Liver (tissue), 10 donors: ENCODE measurements at places on chromosomes 16 and 17.

DNA sequence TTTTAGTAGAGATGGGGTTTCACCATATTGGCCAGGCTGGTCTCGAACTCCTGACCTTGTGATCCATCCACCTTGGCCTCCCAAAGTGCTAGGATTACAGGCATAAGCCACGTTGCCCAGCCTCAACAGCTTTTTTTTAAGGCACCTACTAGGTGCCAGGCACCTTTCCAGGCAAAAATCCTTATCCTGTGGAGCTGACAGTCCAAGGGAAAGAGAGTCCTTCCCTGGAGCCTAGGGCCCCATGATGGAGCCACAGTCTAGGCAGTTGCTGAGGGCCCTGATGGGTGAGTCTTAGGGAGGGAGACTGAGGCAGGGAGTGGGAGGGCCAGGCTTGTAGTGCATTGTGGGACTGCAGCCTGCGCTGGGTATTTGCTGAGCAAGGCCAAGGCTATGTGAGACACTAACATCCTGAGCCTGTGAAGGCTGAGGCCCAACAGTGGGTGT lies 79.6 kb upstream of the TOB1 start:
- DNase-seq = no peak

- no peak for DNase-seq
These were observed 14.9 kb downstream of the SEC14L5 start for GRCh38 chr16:4972938-4973587.

- no peak for DNase-seq
These were observed 6.2 kb upstream of the SLC16A13 start for GRCh38 chr17:7029659-7030058.

- DNase-seq = peak; percentile 45
These were observed 831 bp downstream of the RPL13 start for GRCh38 chr16:89561142-89561883.

DNA sequence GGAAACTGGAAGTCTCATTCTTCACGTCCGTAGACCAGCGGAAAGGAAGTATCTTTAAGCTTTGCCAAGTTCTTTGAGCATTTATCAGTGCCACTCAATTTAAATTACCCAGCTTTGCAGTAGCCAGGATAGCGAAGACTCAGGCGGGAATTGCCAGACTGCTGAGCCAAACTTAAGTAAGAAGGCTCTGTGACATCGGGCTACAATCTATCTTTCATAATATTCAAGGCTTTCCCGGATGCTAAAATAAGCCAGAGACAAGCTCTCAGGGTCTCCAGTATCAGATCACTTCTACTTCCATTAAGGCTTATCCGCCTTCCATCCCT lies 436 bp upstream of the BRIP1 start:
- no peak for DNase-seq

DNA sequence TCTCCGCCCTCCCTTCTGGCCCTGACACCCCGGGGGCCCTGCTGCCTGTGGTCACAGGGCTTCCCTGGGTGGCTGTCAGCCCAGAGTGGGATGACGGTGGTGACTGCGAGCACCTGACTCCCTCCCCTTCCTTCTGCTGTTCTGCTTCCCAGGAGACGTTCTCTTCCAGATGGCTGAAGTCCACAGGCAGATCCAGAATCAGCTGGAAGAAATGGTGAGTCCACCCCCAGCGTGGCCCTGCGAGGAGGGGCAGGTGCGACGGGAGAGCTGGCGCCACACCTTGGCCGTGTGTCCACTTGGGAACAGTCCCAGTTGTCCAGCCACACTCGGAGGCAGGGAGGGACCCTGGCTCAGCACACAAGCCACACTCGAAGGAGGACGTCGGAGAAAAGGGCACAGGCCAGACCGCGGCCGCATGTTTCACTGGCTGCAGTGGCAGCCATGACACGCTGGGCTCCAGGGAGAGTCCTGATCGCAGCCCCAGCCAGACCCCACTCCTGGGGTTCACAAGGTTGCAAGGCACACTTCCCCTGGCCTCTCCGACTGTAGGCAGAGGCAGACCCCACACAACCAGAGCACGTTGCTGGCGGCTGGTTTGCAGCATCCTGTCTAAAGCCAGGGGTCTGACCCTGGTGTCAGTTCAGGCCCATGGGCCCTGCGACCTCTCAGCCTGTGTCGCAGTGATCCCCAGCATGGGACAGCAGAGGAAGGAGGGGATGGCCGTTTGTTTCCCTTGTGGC lies 49.9 kb downstream of the BAIAP2 start:
- no peak for DNase-seq

GRCh38 chr17:31431098-31431851 lies 39.8 kb downstream of the RAB11FIP4 start:
- no peak for DNase-seq

- peak; percentile 44 for DNase-seq
These were observed 77.5 kb upstream of the N4BP1 start for GRCh38 chr16:48687421-48688038.

DNA sequence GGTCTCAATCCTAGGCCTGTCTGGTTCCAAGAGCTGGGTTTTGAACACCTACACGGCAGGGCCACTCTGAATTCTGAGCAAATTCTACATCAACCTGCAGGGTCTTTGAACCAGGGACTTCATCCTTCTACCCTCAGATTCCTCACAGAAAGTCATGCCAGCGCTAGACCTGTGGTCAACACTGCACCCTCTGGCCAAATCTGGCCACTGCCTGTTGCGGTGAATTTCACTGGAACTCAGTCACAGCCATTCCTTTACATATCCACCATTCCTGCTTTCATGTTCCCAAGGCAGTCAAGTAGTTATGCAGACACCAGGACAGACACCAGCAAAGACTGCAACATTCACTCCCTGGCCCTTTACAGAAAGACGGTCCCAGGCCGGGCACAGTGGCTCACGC lies 144.6 kb downstream of the C16orf95 start:
- DNase-seq = no peak

DNA sequence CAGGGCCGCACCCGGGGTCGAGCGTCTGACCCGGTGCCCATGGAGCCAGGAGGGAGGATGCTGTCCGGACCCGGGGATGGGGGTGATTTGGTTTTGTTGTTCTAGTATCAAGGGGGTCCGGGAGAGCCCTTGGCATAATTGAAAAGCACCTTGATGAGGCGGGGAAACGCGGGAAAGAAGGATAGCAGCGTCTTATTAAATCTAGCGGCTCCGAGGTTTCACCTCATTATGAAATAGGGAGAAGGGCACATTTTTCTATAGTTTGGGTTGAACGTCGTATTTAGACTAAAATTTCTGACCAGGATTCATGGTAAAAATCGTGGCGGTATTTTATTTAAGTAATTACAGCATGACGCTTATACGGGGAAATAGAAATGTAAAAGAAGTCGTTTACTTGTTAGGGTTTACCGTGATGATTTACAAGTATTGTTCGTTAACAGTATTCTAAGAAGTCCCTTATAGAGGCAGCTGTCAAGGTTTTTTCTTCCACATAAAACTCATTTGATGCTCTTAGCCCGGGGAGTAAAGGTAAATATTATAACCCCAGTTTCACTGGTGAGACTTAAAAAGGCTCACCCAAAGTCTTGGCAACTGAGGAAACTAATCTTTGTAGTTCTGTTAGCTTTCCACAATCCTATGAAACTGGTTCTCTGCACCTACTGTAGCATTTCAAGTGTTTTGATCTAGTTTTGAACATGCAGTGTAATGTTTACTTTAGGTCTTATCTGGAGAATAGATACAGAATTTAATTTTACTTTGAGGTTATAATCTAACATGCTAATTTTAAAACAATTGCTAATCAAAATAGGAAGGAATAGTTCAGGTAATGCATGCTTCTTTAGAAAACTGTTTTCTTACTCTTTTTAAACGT lies 756 bp downstream of the LUC7L3 start:
- no peak for DNase-seq

DNA sequence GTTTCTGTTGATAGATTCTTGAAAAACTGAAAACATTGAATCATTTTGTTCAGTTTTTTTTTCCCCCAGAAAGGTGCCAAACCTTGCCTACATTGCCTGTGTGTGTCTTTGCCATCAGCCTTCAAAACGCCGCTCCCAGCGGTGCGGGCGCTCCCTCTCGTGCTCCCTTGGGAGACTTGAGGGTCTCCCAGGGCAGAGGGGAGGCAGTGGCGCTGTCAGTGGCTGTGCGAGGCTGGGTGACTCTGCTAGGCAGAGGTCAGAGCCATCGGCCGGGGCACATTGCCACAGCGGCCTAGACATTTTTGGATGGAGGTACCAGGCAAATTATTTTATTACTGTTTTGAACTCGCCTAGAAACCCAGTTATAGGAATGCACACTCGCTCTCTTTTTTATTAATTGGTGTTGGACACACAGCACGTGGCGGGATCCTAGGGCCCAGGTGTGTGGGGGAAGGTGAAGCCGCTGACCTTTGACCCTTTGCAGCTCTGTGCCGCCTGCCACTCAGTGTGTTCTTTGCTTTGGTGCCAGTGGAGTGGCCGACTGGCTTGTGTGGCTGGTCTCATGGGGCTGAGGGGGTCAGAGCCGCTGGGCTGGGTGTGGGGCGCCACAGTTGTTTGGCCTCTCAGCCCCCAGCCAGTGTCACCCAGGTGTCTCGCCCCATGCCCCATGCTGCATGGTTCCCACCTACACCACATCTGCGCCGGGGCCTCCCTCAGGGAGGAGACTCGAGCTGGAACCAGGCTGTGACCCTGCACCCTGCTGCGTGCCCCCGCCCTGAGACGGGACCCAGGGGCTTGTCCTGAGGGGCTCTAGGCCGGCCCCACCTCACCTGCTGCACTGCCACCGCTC lies 115.7 kb downstream of the BANP start:
- DNase-seq = no peak

- no peak for DNase-seq
These were observed 160.9 kb downstream of the MAP2K6 start for GRCh38 chr17:69575346-69575761.
